ENCODE measurements at places on chromosomes 5 and 9.

DNA sequence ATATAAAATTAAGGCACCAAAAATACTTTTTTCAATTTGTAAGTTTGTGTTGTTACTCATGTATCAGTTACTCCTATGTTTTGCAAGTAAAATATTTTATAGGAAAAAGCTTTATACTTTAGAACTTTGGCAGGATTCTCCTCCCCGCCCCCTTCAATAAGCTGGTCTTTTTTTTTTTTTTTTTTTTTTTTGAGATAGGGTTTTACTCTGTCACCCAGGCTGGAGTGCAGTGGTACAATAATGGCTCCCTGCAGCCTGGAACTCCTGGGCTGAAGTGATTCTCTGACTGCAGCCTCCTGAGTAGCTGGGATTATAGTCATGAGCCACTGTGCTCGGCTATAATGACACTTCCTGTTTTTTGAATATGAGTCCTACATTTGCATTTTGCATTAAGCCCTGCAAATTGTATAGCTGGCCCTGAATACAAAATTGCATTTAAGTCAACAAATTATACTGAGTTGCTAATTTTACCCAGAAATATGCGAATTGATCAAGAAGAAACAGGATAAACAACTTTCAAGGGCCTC, 192.9 kb downstream of the PIK3R1 start:
- peak; percentile 14 for DNase-seq

DNA sequence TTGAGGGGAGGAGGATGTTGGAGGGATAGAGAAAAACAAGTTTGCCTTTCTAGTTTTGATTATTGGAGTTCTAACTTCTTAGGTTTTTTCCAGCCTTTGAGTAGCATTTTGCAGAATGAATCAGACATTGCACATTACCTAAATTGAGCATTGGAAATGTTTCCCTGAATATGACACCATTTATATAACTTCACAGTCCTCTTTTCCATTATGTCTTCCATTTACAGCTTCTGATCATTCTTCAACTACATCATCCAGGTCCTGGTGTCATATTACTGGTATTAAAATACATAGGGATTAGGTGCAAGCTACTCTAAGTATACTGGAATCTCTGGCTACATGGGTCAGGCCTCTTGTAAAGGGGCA, 286.1 kb downstream of the ARHGAP26 start:
- DNase-seq = no peak

- DNase-seq = no peak
Observed at GRCh38 chr9:79735023-79735779, 163.4 kb downstream of the TLE4 start.

- DNase-seq = no peak
Observed at GRCh38 chr5:53922508-53923498, 362.4 kb downstream of the NDUFS4 start.

GRCh38 chr9:117462861-117463260, 48.0 kb upstream of the ASTN2 start:
- DNase-seq = no peak

DNA sequence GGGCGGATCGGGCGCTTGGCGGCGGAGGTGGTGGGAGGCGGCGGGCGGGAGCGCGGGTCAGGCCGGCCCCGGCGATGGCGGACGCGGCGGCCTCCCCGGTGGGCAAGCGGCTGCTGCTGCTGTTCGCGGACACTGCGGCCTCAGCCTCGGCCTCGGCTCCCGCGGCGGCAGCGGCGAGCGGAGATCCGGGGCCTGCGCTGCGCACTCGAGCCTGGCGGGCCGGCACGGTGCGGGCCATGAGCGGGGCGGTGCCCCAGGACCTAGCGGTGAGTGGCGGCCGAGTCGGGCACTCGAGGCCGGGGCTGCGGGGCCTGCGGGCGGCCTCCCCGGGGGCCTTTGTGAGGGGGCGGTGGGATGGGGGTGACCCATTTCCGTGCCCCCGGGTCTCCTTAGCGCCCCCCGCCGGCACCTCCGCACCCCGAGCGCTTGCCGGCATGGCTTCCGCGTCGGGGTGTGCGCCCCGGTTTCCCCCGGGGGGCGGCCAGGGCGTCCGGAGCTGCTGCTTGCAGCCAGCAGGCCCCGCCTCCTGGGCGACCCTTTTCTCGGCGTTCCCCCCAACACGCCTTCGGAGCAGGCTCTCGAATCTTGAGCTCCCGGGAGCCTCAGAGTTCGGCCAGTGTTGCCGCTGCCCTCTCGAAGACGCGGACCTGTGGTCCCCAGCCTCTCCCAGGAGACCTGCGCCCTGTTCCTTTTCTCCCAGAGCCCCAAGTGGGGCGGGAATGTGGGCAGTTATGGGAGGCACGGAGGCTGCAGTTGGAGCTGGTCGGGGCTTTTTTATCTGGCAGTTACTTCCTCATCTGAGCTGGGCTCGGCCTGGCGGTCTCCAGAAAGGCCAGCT, 456 bp downstream of the KDM3B start:
- no peak for DNase-seq

GRCh38 chr9:115373000-115373709, 255.2 kb upstream of the TNC start:
- no peak for DNase-seq
